NCI-H1436 (cell line): ENCODE measurements at places on chromosomes 4 and X.

- no peak for DNase-seq
Observed at GRCh38 chrX:149851864-149852263, 29.1 kb upstream of the MAGEA8 start.

- DNase-seq = no peak
Observed at GRCh38 chrX:38891641-38892413, 90.6 kb downstream of the MID1IP1 start.

DNA sequence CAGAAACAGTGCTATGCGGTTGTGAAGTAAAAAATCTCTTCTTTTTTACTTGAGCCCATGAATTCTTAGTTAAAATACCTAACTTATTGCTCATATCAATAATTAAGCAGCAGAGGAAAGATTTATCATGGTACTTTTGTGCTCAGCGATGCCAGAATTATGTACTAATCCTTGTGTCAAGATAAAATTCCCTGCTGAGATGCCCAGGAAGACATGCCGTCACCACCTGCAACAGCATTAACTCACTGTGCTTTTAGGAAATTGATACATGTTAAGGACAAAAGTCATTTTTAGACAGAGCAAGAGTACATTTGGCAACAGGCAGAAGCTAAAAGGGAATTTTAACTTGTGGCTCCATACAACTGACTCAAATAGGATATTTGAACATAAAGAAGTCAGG lies 138.9 kb downstream of the NPNT start:
- DNase-seq = no peak

GRCh38 chrX:48976086-48976485 lies 4.4 kb upstream of the KCND1 start:
- no peak for DNase-seq

GRCh38 chr4:171644430-171645057 lies 168.7 kb upstream of the GALNTL6 start:
- no peak for DNase-seq

GRCh38 chrX:136822337-136823095 lies 41.8 kb upstream of the ARHGEF6 start:
- no peak for DNase-seq

GRCh38 chrX:137194164-137194563 lies 160.4 kb upstream of the GPR101 start:
- DNase-seq = peak; percentile 37

DNA sequence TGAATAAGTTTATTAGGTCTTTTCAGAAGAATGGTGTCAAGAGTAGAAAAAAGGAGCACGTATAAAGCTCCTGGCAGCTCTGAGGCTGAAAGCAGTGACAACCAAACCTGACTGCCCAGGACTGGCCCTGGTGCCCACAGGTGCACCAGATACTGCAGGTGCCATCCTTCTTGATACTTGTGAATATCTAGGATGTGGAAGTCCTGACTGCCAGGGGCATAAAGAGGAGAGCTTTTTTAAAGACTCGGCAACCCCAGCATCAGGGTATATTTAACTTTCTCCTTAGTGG lies 60.7 kb downstream of the TMEM150C start:
- no peak for DNase-seq

DNA sequence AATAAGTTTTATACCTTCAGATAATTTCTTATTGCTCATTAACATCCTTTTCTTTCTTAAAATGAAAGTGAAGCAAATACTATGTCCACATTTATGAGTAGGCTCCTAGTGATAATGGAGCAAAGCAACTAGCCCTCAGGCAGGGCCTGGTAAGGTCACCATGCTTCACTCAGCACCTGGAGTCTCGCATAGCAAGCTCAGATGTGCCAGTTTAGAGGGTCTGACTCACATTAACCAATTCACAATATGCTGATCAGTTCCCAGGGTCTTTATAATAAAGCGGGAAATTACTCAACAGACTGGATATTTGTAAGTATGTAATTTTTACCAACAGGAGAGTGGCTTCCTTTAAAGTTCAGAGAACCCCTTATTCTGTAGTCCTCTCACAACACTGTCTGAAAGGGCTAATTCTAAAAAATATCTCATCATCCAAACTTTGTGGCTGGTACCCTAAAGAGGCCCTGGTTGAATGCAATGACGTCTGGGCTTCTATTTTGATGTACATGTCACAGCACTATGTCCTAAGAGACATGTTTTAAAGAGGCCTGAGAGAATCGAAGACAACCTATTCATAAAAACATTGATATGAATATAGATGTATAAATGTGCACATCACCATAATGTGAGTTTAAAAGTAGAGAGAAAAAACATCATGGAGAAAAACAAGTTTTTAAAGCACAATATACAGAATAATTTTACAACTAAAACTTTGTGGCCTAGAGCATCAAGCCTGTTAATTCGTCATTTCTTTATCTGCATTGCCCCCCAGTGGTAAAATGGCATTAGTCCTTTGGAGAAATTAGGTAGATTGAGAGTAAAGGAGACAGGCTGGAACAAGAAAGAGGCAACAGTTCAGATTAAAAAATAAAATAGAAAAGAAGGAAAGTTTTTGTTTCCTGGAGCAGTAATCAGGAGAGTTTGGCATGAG lies 44.3 kb downstream of the IL21 start:
- no peak for DNase-seq

- DNase-seq = no peak
Observed at GRCh38 chr4:83850435-83850834, 314.5 kb downstream of the GPAT3 start.

DNA sequence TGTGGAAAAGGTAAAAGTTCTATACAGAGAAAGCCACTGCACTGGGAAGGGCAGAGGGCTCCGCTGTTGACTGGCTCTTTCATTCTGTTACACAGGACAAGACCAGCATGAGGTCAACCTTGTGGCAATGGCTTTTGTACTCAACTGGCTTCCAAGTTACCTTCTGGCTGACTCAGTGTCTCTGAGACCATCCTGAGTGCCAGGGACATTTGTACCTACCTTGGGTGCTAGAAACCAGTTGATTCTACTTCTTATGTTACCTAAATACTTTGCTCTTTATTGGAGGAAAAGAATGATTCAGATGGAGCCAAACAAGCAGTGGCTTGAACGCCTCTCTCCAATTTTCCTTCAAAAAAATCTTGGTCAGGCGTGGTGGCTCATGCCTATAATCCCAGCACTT lies 123.2 kb downstream of the RBM47 start:
- no peak for DNase-seq

GRCh38 chr4:74543231-74543781 lies 98.4 kb downstream of the AREG start:
- DNase-seq = no peak

DNA sequence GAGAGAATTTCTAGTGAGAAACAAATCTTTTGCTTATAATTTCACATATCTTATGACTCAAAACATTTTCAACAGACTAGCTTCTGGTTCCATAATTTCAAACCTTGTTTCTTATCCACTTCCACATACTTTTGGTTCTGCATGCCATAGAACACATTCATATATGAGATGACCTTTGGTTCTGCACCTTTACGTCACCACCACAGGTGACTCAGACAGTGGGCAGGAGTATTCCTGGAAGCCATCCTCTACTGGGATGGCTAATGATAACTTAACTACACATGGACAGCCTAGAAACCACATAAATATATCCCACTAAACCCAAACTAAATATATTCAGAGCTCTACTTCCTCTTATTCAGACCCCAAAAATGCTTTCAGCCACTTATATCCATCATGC lies 133.3 kb downstream of the DCK start:
- no peak for DNase-seq
